Caco-2 (cell line): ENCODE measurements at places on chromosomes 3 and 15. TPM values are rescaled to one million over a fixed set of nuclear protein-coding genes. Genes with fewer than 3 reads are reported as not detected.

DNA sequence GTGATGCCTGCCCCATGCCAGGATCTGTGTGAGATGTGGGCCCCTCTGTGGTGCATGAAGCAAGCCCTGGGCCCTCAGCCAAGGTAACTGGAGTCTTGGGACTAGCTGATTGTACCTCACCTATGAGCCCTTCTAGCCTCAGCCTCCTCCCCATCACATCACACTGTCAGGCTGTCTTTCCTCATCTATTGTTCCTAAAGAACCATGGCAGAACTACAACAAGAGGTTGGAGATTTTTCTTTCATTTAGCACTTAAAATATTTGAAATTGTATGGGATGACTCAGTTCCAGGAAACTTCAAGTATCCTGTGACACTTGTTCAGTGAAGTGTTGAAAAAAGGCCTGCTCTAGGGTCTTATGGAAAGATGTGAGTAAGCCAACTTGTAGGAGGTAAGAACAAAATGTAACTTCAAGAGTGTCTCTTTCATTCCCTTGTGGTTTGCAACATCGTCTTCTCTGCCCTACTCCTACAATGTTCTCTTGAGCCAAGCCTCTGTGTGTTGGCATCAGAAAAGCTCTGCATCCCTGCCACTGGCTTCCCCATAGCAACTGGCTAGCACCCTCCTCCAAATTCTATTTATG is 58.7 kb upstream of the TIPARP start:
- no peak for DNase-seq
- H3K4me1 ChIP-seq = no peaks in the 10 kb centered on the region
- H3K27me3 ChIP-seq = no peaks in the 10 kb centered on the region
- H3K27ac ChIP-seq = no peak overlapping the region
- H3K36me3 ChIP-seq = no peaks in the 10 kb centered on the region

The SPTSSB gene
- total RNA-seq = 45.9 and 51.6 TPM in 2 replicates

DNA sequence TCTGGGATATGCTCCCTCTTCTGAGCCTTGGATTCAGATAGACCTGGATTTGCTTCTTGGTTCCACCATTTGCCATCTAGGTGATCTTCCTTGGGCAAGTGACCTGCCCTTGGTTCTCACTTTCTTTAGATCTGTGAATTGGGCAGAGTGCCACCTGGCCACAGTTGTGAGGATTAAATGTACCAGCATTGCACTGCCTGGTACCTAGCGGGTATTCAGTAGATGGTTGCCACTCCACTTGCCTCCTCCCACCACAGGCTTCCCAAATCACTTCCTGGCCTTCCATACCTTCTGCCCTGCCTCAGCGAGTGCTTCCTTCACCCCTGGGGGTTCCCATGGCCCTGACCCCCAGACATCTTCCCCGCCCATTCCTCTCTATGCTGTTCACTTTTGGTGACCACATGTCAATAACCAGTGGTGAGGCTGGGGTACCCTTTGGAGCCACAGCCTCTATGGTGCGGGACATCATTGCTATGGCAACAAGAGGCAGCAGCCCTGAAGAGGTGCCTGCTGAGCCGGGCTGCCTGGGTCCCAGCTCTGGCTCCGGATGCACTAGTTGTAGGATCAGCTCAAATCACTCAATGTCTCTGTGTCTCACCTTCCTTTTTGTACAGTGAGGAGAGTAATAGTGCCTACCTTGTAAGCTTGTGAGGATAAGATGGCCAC is 40.5 kb downstream of the CMTM7 start:
- peaks cover 5% of the 10 kb centered on the region for H3K4me1 ChIP-seq
- H3K27me3 ChIP-seq = no peaks in the 10 kb centered on the region
- DNase-seq = no peak

The CYP1A1 gene
- total RNA-seq = 55.5 and 73.8 TPM in 2 replicates

The ITIH1 gene
- total RNA-seq = 0.49 TPM in 1 of 2 replicates, not detected in the other

- no peak overlapping the region for H3K27ac ChIP-seq
- no peaks in the 10 kb centered on the region for H3K36me3 ChIP-seq
- peaks cover 12% of the 10 kb centered on the region; the same call in 1 of the 2 replicates for H3K4me1 ChIP-seq
- H3K4me3 ChIP-seq = no peak overlapping the region
These were observed 441.2 kb downstream of the FHIT start for GRCh38 chr3:60809857-60810610.

The KNG1 gene
- 6.7 and 9.5 TPM in 2 replicates for total RNA-seq
